ENCODE measurements at places on chromosomes 6 and 20.

- DNase-seq = peak; percentile 36
Observed at GRCh38 chr6:118283766-118284165, 264.3 kb upstream of the PLN start.

- DNase-seq = no peak
Observed at GRCh38 chr6:34909320-34909883, 20.3 kb downstream of the ANKS1A start.

- DNase-seq = no peak
Observed at GRCh38 chr6:397604-398003, 6.1 kb downstream of the IRF4 start.

- DNase-seq = no peak
Observed at GRCh38 chr20:23320317-23320716, 30.3 kb upstream of the NXT1 start.

DNA sequence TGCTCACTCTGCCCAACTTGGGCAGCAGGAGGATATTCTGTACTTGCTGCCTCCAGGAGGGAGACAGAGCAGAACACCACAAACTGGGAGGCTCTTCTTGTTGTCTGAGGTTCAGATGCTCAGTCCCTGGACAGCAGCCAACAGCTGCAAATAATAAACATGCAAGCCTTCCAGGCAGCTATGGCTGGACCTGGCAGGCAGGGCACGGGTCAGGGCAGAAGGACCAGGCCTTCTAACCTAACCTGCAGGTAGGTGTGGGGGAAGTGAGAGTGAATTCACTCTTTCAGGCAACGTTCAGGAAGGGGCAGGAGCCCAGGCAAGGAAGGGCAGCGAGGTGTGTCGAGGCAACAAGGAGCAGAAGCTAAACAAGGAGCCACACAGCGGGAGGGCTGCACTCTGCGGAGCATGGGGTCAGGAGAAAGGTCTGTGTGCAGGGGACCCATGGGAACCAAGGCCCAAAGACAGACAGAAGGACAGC, 31.5 kb downstream of the NINL start:
- no peak for DNase-seq

- no peak for DNase-seq
Observed at GRCh38 chr6:77036400-77036799, 426.9 kb downstream of the HTR1B start.

DNA sequence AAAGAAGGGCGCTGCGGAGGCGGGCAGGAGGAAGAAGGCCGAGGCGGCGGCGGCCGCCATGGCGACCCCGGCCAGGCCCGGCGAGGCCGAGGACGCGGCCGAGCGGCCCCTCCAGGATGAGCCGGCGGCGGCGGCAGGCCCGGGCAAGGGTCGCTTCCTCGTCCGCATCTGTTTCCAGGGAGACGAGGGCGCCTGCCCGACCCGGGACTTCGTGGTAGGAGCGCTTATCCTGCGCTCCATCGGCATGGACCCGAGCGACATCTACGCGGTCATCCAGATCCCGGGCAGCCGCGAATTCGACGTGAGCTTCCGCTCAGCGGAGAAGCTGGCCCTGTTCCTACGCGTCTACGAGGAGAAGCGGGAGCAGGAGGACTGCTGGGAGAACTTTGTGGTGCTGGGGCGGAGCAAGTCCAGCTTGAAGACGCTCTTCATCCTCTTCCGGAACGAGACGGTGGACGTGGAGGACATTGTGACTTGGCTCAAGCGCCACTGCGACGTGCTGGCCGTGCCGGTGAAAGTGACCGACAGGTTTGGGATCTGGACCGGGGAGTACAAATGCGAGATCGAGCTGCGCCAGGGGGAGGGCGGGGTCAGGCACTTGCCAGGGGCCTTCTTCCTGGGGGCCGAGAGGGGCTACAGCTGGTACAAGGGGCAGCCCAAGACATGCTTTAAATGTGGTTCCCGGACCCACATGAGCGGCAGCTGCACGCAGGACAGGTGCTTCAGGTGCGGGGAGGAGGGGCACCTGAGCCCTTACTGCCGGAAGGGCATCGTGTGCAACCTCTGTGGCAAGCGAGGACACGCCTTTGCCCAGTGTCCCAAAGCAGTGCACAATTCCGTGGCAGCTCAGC, 780 bp downstream of the ZCCHC3 start:
- DNase-seq = no peak

DNA sequence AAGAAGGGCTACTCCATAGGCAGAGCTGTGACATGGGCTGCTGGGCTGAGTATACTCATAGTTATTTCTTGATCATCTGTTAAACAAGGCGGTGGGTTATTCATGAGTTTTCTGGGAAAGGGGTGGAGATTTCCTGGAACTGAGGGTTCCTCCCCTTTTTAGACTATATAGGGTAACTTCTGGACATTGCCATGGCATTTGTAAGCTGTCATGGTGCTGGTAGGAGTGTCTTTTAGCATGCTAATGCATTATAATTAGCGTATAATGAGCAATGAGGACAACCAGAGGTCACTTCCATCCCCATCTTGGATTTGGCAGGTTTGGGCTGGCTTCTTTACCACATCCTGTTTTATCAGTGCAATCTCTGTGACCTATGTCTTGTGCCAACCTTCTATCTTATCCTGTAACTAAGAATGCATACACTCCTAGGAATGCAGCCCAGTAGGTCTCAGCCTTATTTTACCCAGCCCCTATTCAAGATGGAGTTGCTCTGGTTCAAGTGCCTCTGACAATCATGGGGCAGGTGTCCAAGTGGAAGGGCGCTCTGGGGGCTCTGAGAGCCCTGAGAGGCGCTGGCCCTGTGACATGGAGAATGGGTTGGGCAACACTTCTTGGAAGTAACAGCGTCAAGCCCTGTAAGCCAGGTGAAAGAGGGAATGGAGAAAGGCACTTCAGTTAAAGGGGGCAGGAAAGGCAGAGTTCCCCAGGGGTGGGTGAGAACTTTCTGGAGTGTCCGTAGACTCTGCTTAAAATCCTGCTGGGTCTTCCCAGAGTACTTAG, 354.2 kb upstream of the SULF2 start:
- DNase-seq = no peak

DNA sequence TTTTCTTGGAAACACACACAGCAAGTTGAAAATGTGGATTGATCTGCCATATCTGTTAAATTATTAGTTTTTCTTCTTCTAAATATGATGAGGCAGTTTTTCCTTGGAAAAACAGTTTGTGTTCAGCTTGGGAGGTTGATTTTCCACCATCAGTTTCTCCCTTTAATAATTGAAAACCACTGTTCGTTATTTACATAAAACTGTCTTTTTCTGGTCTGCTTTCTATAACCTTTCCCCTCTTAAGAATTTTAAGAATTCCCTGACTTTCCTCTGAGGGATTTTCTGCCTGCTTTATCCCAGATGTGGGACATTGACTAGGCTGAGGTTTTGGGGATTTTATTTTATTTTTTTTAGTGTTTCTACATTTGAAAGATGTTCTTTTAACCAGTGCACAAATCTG, 27.2 kb downstream of the DSE start:
- DNase-seq = no peak

- DNase-seq = no peak
Observed at GRCh38 chr6:114032721-114033120, 61.8 kb upstream of the HDAC2 start.

DNA sequence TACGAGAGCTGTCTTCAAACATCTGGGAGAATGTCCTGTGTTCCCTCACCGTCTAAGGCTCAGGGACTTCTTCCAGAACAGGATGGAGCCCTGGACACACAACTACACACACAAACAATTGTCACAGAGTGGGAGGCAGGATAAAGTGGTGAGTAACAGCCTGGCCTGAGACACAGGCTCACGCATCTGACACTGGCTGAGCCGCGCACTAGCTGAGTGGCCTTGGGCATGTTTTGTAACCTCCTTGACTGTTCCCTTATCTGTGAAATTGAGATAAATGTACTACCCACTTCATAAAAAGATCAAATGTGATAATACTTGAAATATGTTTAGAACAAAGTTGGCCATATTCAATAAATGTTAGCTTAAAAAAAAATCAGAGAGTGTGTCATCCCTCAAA, 132.4 kb upstream of the ARMC2 start:
- no peak for DNase-seq

DNA sequence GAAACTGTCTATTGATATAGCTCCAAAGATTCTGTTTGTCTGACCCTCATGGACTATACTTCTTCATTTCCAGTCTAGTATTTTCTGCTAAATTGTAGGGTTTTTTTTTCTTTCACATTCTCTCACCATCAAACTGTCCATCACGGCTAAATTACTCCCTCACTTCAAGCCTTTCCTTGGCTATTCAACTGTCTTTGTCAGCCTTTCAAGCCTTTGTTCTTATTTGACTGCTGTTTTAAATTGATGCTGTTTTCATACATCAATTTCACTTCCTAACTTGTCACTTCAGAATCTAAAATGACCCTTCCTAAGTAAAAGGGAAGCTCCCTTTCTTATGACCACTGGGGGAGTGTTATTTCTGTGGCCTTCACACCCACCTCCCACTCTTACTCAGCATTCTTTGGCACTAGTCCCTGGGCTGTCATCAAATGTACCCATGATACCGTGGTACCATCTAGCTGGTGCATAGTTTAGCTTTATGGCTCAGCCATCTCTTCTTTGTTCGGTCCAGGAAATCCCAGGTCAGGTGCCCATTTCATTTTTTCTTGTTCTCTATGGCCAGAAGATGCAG, 8.6 kb downstream of the GJA1 start:
- DNase-seq = no peak

GRCh38 chr6:11122380-11122779, 10.9 kb upstream of the ERVFRD-1 start:
- DNase-seq = no peak

- no peak for DNase-seq
Observed at GRCh38 chr6:14880677-14881076, 365.2 kb upstream of the JARID2 start.

GRCh38 chr6:157560691-157561413, 179.9 kb downstream of the ZDHHC14 start:
- no peak for DNase-seq

DNA sequence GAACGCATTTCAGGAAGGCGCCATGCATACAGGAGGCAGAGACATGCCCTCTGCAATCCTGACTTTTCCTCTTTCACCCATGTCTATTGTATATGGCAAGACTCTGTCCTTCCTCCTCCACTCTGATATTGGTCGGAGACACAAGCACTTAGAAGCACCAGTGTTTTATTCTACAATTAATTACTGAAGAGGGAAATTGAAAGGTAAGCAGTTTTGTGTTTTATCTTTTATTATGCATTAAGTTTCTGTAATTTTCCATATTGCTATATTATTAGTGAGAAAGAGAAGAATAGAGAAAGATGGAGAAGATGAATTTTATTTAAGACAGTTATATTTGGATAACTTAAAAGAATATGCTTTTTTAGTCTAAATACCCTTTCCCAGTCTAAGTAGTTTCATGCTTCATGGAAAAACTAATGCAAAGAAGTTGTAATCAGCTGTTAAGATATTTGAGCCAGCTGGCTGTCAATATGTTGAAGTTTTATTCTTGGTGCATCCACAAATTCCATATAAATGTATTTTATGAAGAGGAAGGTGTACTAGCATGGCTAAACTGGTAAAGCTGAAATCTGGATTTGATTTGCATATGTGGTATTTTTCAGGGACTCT, 13.6 kb downstream of the ARID1B start:
- DNase-seq = no peak

DNA sequence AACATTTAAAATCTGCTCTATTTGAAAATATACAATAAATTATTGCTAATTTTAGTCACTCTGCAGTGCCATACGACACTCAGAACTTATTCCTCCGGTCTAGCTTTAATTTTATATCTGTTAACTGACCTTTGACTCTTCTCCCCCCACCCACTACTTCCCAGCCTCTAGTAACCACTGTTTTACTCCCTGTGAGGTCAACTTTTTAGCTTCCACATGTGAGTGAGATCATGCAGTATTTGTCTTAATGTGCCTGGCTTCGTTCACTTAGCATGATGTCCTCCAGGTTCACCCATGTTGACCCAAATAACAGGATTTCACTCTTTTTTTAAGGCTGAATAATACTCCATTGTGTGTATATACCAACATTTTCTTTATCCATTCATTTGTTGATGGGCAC, 80.8 kb downstream of the RPP40 start:
- DNase-seq = no peak
